ENCODE measurements at places on chromosomes 5 and 9. TPM values are rescaled to one million over a fixed set of nuclear protein-coding genes. Genes with fewer than 3 reads are reported as not detected.

Gene PSD2
- not detected for total RNA-seq

Gene DBN1
- 224 TPM for total RNA-seq

Gene FNBP1
- total RNA-seq: 9.4 TPM

Gene SOWAHA
- total RNA-seq: not detected

Gene ARHGEF37
- 0.34 TPM for total RNA-seq

Gene GNA14
- total RNA-seq: under 0.01 TPM

Gene PCDHB7
- total RNA-seq: 0.15 TPM

Gene PCDHA1
- not detected for total RNA-seq

Gene NFIL3
- 22.0 TPM for total RNA-seq

Gene OR13C4
- not detected for total RNA-seq

Gene RPS23
- total RNA-seq: 1,868 TPM

Gene PLEKHG4B
- total RNA-seq: 2.2 TPM

Gene ANGPTL2
- 4.6 TPM for total RNA-seq

Gene IL4
- total RNA-seq: not detected

Gene IL9
- total RNA-seq: not detected

Gene DIPK1B
- total RNA-seq: 1.5 TPM

Gene OR1J2
- not detected for total RNA-seq

Gene DDX4
- total RNA-seq: not detected
